Activated T-cell treated with anti-CD3 and anti-CD28 coated beads, Interleukin-2, amount 50 U/mL, for 4 hours (primary cell): ENCODE measurements at places on chromosomes 6 and 20. TPM values are rescaled to one million over a fixed set of nuclear protein-coding genes. Genes with fewer than 3 reads are reported as not detected.

GRCh38 chr20:37521061-37521771 is at the start of gene NNAT:
Gene NNAT, plus strand, starts transcription at chr20:37521250. Its CDS starts 82 bp downstream, at chr20:37521332.
- no peak for DNase-seq

HTR1B gene
- total RNA-seq, result not detected

GRCh38 chr20:62642051-62642665 is at the start of gene SLCO4A1:
Gene SLCO4A1, plus strand, starts transcription at chr20:62642503. Its CDS starts 13,952 bp downstream, at chr20:62656455.
- peak; percentile 87 for DNase-seq

GRCh38 chr6:40889137-40889832 is 149.7 kb downstream of the UNC5CL start:
- no peak for DNase-seq

MPIG6B gene
- not detected for total RNA-seq

LHFPL5 gene
- not detected for total RNA-seq

- DNase-seq, result no peak
These were observed 68.3 kb upstream of the TMEM244 start for GRCh38 chr6:129929433-129929832.
